CD4-positive, alpha-beta memory T cell (primary cell): ENCODE measurements at places on chromosomes 6 and 20. TPM values are rescaled to one million over a fixed set of nuclear protein-coding genes. Genes with fewer than 3 reads are reported as not detected.

DNA sequence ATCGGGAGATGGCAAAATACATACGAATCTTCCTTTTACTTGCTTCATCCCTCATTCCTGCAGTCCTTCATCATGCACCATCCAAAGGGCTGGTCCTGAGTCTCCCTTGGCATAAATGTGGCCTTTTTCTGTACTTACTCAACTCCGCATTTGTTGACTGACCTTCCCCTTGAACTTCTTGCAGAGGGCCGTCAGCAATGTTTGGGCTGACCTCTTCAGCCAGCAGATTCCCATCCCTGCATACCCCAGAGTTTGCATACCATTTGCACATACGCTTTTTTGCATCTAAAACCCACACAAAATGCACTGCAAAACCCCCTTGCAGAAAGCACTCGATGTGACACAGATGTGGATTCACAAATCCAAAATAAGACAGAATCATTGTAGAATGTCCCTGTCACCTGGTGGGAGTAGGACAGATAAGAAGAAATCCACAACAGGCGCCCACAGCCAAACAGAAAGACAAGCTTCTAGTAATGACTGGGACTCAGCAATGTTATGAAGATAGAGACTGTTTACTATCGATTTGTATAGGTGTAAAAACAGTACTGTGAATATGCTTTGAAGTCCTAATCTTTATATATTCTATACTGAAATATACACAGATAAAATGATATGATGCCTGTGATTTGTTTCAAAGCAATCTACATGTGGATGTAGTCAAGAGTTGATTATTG, 45.8 kb downstream of the TBC1D7 start:
- no peaks in the 10 kb centered on the region for H3K36me3 ChIP-seq
- H3K4me1 ChIP-seq: no peaks in the 10 kb centered on the region

- H3K4me3 ChIP-seq: no peak overlapping the region
- no peak for DNase-seq
- H3K27ac ChIP-seq: no peak overlapping the region
- H3K36me3 ChIP-seq: no peaks in the 10 kb centered on the region
- H3K27me3 ChIP-seq: no peaks in the 10 kb centered on the region
These were observed 87.2 kb upstream of the RIN2 start for GRCh38 chr20:19670829-19671228.

- H3K27me3 ChIP-seq: no peaks in the 10 kb centered on the region
- peaks cover 15% of the 10 kb centered on the region for H3K4me1 ChIP-seq
- no peak for DNase-seq
- H3K4me3 ChIP-seq: no peak overlapping the region
These were observed 47.6 kb downstream of the BACH2 start for GRCh38 chr6:90249034-90249433.

- H3K4me3 ChIP-seq: no peak overlapping the region
- no peak overlapping the region for H3K27ac ChIP-seq
- no peaks in the 10 kb centered on the region for H3K27me3 ChIP-seq
- H3K36me3 ChIP-seq: no peaks in the 10 kb centered on the region
- no peaks in the 10 kb centered on the region for H3K4me1 ChIP-seq
- no peak for DNase-seq
These were observed 431.3 kb upstream of the RNF217 start for GRCh38 chr6:124530926-124531325.

GRCh38 chr6:163695414-163695864, 280.9 kb downstream of the QKI start:
- no peaks in the 10 kb centered on the region for H3K27me3 ChIP-seq
- no peaks in the 10 kb centered on the region for H3K36me3 ChIP-seq
- no peak overlapping the region for H3K4me3 ChIP-seq
- DNase-seq: no peak
- H3K4me1 ChIP-seq: no peaks in the 10 kb centered on the region

DNA sequence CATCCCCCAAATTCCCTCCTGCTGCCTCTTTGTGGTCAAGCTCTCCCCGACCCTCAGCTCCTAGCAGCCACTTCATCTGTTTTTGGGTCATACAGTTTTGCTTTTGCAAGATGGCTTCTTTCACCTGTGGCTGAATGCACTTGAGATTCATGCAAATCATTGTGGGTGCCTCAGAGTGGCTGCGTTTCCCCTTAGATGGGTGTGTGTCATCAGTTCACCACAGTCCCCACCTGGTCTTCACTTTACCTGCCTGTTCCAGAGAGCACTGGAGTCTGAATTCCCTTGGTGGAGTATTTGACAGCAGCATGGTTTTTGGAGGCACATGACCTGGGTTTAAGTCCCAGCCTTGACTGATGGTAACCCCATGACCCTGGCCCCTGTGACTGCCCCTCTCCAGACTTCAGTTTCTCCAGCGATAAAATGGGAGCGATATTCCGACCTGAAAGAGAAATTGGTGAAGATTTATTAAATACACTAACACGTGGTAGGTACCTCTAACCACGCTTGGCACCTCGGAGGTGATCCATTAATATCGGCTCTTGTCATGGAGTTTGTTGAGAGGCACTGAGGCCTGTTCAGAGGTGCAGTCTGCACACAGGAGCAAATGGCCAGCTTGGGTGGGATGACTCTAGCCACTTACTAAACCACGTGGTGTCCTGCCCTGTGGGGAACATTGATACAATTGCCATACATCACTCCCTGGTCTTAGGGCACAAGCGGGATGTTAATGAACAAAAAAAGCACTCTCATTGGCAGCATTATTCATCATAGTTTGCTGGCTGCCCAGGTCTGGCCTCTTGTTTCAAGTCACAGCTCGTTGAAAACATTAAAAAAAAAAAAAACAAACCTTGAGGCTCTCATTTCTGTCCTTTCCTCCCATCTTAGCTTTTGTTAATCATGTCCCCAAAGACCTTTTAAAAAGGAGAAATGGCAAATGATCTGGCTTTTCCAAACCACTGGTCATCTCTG, 167.2 kb upstream of the KCNG1 start:
- H3K36me3 ChIP-seq: no peaks in the 10 kb centered on the region
- no peak overlapping the region for H3K4me3 ChIP-seq
- no peak overlapping the region for H3K27ac ChIP-seq
- DNase-seq: no peak
- H3K4me1 ChIP-seq: no peaks in the 10 kb centered on the region
- no peaks in the 10 kb centered on the region for H3K27me3 ChIP-seq

GRCh38 chr6:140253096-140253495, 878.6 kb upstream of the CITED2 start:
- DNase-seq: no peak
- no peaks in the 10 kb centered on the region for H3K36me3 ChIP-seq
- no peaks in the 10 kb centered on the region for H3K4me1 ChIP-seq
- no peak overlapping the region for H3K27ac ChIP-seq

GRCh38 chr6:114194362-114195026, 148.3 kb downstream of the HS3ST5 start:
- no peak overlapping the region for H3K27ac ChIP-seq
- DNase-seq: no peak
- H3K4me3 ChIP-seq: no peak overlapping the region
- H3K27me3 ChIP-seq: no peaks in the 10 kb centered on the region
- H3K4me1 ChIP-seq: no peaks in the 10 kb centered on the region

GRCh38 chr20:48019940-48020339, 234.7 kb upstream of the SULF2 start:
- no peaks in the 10 kb centered on the region for H3K27me3 ChIP-seq
- H3K4me1 ChIP-seq: no peaks in the 10 kb centered on the region
- H3K27ac ChIP-seq: no peak overlapping the region
- no peak for DNase-seq
- no peak overlapping the region for H3K4me3 ChIP-seq

GRCh38 chr6:161891542-161891941, 617.7 kb upstream of the AGPAT4 start:
- no peaks in the 10 kb centered on the region for H3K4me1 ChIP-seq
- H3K36me3 ChIP-seq: no peaks in the 10 kb centered on the region
- DNase-seq: no peak

BPIFB1 gene
- total RNA-seq: not detected

SCRT2 gene
- not detected for total RNA-seq

C4A gene
- total RNA-seq: 9.8 TPM

TMEM14C gene
- 37.3 TPM for total RNA-seq

EEF1A2 gene
- 0.36 TPM for total RNA-seq

SLC17A1 gene
- not detected for total RNA-seq
